ENCODE measurements at places on chromosomes 1 and 21. TPM values are rescaled to one million over a fixed set of nuclear protein-coding genes. Genes with fewer than 3 reads are reported as not detected.

PSEN2 gene
- total RNA-seq = 31.3 TPM

SRGAP2C gene
- total RNA-seq = 11.6 TPM

DNA sequence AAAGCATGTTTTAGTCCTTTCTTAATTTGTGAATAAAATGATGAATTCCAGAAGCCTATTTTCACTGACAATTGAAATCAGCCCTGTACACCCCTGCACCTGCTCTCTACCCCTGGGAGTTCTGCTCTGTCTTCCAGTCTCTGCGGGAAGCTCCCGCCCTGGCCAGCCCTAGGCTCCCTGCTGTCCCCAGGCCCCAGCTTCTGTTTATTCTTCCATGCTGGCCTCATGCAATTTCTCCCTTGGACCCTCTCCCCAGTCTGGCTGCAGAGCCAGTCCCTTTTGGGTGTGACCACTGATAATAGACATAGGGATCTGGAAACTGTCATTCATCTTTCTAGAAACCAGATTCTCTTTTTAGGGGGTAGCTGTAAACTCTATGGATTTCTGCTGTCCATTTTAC lies 258.6 kb downstream of the GRIK3 start:
- DNase-seq = no peak

DNA sequence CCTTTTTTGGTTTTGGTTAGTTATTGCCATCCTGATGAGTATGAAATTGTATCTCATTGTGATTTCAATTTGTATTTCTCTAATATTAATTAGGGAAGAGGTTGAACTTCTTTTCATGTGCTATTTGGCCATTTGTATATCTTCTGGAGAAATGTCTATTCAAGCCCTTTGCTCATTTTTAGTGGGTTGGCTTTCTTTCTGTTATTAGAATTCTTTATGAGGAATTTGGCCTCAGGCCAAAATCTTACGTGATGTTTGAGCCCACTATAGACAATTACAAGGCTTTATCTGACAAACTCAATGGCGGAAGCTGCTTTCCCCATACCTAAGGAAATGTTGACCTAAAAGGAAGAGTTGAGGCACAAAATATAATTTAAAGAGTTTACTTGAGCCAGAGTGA lies 32.9 kb downstream of the IVNS1ABP start:
- no peak for DNase-seq

DNA sequence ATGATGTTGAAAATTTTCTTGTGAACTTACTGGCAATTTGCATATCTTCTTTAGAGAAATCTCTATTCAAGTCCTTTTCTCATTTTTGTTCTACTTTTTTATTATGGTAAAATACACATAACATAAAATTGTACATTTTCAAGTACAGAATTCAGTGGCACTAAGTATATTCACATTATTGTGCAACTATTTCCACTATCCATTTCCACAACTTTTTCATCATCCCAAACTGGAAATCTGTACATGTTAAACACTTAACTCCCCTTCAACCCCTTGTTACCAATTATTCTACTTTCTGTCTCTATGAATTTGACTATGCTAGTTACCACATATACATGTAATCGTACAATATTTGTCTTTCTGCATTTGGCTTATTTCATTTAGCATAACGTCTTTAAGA lies 19.4 kb downstream of the EPS15 start:
- no peak for DNase-seq
